NCI-H82 (cell line): ENCODE measurements at places on chromosomes 11 and 22.
A peak's percentile ranks its signal among the peaks of the same experiment; 100 is the strongest.

DNA sequence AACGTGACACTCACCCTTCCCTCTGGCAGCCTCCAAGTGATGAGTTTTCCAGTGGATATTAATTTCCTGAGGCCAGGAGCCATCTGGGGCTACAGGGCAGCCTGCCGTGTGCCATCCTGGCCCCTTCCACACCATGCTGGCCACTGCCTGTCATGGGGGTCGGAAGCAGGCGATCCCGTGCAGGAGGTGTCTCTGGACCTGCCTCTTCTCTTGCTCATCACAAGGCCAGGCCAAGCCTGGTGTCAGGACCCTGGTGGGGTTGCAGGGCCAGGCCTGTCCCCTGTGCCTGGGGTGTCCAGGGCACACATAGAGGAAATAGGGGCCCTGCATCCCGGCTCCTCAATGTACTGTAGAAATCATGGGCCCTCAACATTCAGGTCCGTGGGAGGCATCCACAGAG, 3.6 kb downstream of the KRTAP5-3 start:
- DNase-seq, result no peak

GRCh38 chr11:31397239-31397834, 27.7 kb downstream of the DNAJC24 start:
- peak; percentile 27 for DNase-seq

GRCh38 chr11:118918128-118918685, 7.5 kb downstream of the BCL9L start:
- peak; percentile 58 for DNase-seq

GRCh38 chr11:10050561-10050960, 243.5 kb downstream of the SBF2 start:
- no peak for DNase-seq

DNA sequence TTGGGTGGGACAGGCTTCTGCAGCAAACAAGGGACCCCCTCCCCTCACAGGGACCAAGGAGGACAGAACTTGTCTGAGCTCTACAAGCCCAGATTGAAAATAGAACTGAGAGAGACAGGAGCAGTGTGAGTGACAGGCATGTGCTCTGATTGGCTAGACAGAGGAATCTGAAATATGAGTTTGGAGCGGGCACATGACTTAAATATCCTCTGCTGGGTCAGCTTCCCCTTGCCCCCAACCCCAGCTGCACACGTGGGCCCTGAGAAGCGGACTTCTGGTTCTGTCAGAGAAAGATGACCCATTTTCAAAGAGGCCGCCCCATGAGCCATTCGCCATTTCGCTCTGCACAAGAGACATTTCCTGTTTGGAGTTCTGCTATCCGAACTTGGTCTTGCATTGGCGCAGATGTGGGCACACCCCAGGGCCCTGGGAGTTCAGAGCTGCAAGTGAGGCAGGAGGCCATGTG, 5.3 kb downstream of the TUBA8 start:
- no peak for DNase-seq

DNA sequence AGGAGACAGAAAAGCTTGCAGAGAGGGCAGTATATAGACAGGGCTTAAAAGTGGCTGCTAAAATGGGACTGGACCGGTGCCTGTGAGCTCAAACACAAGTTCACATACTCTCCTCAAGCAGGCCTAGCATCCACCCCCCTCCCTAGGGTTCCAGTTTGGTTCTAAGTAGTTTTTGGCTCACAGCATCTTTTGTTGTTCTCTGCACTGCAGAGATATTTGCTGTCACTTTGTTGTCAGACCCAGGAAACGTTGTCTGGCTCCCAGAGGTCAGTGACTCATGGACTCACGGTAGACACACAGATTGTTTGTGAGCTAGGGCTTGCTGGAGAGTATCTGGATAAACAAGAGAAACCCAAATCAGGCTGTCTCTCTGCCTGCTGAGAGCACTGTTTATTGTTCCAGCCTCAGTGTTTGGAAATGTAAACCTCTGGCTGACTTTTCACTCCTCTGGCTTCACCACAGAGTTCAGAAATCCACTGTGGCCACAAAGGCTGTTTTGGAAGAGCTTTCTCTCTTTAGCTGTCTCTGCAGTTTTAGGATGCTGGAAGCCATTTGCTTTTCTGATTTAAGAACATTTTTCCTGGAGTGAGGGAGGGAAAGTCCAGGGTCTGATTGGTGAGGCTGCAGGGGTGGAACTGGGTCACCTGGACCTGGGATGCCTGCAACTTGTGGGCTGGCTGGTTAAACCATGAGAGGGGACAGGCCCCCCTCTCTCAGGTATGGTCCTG, 303.7 kb upstream of the PLET1 start:
- DNase-seq, result no peak

- no peak for DNase-seq
Measured at GRCh38 chr11:96595011-96595410, 205.2 kb downstream of the JRKL start.

DNA sequence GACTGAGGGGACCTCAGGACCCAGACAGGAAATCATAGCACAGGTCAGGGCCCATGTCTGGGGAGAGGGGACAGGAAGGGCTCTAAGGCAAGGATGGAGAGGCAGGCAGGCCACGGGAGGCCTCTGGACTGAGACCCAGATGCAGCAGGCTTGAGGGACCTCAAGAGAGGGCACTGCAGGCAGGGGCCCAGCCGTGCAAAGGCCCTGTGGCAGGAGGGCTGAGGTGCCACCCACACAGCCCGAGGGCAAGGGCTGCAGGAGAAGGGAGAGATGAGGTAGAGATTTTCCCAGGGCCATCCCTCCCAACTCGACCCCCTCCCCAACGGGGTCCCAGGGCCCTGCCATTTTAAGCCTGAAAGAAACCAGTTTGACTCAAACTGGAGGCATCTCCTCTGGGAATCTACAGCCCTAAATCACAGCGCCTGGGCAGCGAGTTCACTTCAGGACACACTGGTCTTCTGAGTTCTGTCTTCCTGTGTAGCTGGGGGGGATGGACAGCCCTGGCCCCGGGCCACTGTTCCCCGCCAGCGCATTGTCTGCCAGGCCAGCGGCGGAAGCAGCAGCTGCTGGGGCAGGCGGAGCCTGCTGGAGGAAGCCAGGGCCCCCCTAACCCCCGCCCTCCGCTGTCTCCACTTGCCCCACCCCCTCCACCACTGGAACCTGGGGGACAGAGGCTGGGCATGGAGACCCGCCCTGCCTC, 20.3 kb upstream of the WNT7B start:
- peak; percentile 53 for DNase-seq

GRCh38 chr11:69321877-69322361, 28.0 kb downstream of the MYEOV start:
- peak; percentile 2 for DNase-seq

DNA sequence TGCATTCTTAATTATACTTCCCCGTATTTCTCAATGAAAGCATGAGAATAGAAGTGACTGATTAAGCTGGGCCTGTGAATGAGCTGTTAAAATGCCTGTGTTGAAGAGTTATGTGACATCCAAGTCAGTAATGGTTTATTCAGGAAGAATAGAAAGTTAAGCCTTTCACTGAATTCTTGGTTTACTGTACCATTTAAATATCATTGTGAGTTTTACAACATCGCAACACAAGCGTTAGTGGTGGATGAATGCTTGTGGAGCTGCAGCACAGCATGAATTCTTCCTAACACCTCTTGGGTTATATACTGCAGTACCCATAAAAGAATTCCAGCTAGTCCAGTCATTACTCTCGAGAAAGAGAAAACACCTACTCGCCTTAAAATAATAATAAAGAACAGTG, 257.8 kb downstream of the JRKL start:
- DNase-seq, result no peak

- peak; percentile 94 for DNase-seq
Measured at GRCh38 chr11:36289226-36289852, at the start of gene COMMD9. Gene COMMD9 (minus strand): TSS chr11:36289424. CDS start chr11:36289412, 12 bp downstream.

DNA sequence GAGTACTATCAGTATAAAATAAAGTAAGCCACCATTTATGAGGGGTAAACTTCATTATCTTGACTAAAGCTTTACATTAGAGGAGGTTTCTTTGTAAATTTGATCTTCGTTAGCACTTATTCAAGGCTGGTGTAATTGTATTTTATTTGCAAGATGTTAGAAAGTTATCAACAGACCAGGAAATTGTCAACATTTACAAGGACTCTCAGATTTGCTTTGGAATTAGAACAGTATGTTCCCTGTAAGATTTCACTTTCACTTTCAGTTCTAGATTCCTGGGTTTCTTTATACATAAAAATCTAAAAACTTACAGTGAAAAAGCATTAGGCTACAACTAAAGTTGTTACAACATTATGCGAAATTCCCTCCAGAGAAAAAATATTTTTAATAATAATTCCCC, 4.6 kb upstream of the BIRC3 start:
- DNase-seq, result no peak

DNA sequence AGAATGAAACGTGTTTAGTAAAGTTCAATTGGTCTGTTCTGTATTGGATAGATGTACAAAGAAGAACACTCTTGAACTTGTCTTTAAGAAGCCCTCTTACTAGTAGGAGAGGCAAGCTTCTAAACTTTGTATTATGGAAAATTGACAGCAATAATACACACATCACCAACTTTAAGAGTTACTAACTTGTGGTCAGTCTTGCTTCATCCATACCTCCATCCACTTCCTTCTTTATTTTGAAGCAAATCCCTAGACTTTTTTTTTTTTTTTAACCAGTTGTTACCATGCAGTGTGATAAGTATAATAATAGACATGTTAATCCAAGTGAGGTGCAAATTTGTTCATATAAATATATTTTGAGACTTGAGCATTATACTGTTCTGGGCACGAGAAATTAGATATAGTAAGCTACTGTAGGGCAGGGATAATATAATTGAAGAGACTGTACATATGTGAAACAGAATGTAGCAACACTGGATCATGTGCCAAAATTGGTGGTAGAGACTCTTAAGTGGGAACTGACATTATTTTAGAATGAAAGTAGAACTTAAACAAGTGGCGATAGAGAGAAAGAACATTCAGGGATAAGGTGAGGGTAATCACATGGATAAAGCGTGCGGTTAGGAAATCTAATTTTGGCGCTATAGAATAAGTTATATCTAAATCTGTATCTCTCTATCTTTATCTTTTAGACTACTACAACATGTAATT, 6.5 kb downstream of the FAR1 start:
- no peak for DNase-seq

DNA sequence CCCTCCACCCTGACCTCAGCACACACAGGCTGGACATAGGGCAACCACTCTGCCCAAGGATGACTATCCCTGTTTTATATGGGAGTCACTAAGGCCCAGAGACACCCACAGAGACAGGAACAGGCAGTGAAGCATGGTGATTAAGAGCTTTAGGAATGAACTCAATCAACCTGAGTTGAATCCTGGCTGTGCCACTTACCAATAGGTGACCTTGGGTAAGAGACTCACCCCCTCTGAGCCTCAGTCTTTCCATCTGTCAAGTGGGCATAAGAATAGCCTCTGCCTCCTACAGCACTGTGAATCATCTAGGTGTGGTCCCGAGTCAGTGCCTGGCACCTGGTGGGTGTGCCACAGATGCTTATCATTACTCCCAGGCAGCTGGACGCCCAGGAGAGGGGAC, 6.8 kb downstream of the CRYBB1 start:
- DNase-seq, result no peak
